H7 (cell line): ENCODE measurements at places on chromosomes 11 and 22.
A peak's percentile ranks its signal among the peaks of the same experiment; 100 is the strongest.

- DNase-seq, result no peak
Observed at GRCh38 chr22:28658448-28658847, 21.2 kb downstream of the TTC28 start.

- DNase-seq, result peak; percentile 53
Observed at GRCh38 chr11:123525097-123525496, 95.0 kb downstream of the GRAMD1B start.

DNA sequence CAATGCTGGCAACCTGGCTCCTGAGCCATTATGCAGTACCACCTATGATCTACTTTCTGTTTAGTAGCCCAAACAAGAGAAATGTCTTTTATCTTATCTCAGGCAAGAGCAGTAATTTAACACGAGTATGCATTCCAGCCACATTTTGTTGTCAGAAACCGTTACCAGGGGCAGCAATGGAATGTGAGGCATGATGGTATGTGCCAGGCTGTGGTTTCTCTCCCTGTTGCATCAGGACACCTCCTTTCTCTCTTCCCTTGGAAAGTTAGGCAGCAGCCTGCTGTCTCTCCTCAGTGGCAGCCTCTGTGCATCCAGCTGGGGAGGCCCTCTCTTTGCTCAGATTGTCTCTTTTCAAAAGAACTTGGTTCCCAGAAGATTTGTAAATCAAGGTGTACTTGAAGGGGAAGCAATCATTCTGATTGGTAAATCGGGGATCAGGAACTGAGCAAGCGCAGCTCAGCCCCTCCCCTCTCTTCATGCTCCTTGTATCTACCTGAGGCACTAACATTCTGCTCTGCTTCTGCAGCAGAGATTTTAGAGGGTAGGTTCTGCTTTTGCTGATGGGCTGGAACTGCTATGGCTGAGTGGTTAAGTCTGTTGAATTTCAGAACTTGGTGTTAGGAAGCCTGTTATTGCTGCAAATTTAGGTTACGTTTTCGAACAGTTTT is 229.2 kb downstream of the ADAMTS15 start:
- peak; percentile 38 for DNase-seq

DNA sequence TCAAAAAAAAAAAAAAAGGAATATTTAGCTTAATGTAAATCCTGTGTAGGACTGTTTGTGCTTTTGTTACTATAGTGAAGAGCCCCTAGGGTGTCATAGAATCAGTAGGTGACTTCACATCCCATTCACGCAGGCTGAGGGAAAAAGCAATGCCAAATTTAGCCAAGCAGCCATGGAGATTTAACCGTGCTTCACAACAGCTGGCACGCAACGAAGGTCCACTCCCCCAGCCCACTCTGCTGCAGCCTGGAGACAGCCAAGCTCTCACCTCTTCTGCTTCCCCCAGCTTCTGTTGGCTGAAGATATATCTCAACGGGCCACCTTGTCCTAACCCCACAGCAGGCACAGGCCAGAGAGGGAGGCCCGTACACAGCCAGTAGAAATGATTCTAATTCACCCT is 78.8 kb upstream of the BID start:
- no peak for DNase-seq

DNA sequence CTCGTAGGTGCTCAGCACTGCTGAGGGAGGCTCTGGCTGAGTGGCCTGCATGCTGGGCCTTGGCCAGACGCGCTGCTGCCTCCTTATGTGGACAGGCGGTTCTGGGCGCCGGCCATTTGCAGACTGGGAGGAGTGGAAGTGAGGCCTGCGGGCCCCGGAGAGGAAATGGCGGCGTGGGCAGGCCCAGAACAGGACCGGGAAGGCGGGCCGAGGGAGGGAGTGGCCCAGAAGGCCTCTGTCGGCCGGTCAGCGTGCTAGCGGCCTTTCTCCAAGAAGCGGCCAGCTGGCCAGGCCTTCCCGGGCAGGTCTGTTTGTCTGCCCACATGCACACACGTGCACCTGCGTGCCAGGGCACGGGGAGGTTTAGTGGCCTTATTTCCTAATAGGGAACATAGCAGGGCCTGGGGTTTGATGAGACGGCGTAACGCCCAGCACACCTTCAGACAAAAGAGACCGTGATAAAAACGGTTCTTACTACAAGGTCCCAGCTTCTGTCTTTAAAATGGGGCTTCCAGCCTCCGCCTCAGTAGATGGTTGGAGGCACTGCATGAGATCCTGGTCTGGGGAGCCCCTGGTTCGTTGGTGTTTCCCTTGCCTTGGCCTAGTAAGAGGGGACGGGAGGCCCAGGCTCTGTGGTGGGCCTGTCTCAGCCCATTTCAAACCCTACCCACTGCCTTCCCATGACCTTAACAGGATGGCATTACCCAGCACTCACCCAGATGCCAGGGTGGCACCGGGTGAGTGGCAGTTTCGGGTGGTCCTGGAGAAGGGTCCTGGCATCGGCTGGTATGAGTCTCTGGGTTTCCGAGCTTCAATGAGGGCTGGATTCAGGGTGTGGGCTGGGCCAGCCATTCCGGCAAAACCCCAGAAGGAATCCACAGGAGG is 65.1 kb upstream of the PPARA start:
- no peak for DNase-seq

GRCh38 chr11:109680127-109680526 is 258.1 kb downstream of the C11orf87 start:
- no peak for DNase-seq

DNA sequence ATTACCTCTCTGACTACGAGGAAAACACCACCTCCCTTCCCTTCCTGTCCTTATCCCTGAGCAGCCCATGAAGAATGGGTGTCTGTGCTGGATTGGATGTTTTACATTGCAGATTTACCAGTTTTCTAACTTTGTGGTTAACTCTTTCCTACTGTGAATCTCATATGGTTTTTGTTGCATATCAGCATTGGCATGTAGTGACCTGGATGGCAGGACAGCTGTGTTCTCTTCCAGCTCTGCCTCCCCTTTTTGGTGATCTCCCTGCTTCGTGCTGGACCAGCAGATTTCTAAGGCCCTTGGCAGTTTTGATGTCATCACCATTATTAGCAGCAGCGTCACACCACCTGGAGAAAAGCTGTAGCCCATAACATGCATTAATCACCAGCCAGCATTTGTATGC is 26.7 kb downstream of the OR6Q1 start:
- no peak for DNase-seq

- DNase-seq, result no peak
Observed at GRCh38 chr11:69317401-69318092, 23.6 kb downstream of the MYEOV start.

- no peak for DNase-seq
Observed at GRCh38 chr11:123323568-123323967, 106.5 kb upstream of the GRAMD1B start.

DNA sequence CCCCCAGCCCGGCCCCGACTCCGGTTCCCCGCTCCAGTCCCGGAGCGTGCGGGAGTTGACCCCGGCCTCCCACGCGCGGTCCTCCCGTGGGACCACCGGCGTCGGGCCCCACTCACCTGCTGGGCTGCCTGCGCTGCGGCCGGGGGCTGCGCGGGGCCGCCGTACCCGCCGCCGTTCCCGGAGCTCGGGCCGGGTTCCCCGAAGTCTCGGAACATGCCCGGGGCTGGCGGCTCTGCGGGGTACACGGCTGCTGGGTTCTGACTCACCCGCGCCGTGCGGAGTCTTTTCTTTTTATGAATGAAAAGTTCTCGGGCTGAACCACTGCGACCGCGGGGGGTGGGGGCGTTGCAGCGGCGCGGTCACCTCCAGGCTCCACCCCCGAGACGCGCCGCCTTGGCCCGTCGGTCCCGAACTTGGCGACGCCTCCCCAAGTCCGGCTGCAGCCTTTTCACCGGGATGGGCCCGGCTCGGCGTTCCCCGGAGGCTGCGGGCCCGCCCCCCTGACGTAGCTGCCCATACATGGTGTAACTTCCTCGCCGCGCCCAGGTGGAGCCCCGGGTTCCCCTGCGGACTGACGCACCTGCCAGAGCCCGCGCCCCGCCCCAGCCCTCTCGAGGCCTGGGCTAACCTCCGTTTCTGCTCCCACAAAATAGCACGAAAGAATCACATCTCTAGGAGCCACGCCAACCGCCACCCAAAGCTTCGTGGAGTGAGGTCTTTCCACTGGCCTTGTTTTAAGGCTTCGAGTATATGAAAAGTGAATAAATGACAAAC is at the start of gene FOSL1:
TSS of gene FOSL1 (minus strand) at position 264 of the 774 bp plus-strand sequence. CDS start at position 215, 49 bp downstream.
- DNase-seq, result peak; percentile 99

DNA sequence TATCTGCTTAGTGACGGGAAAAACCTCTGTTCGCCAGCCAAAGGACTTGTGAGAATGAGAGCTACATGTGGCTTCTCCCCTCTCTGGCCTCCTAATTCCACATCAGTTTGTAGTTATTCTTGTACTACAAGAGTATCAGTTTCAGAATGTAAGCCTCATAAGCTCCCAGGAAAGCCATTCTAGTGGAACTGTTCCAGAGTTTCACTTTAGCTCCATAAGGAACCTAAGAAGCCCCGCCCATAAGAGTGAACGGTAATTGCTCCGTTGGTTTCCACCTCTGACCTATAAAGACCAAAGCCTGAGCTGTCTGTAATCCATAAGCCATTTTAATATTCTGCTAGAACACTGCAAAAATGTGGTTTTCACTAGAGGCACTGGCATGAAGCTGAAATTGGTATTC is 53.0 kb downstream of the SIK3 start:
- no peak for DNase-seq

DNA sequence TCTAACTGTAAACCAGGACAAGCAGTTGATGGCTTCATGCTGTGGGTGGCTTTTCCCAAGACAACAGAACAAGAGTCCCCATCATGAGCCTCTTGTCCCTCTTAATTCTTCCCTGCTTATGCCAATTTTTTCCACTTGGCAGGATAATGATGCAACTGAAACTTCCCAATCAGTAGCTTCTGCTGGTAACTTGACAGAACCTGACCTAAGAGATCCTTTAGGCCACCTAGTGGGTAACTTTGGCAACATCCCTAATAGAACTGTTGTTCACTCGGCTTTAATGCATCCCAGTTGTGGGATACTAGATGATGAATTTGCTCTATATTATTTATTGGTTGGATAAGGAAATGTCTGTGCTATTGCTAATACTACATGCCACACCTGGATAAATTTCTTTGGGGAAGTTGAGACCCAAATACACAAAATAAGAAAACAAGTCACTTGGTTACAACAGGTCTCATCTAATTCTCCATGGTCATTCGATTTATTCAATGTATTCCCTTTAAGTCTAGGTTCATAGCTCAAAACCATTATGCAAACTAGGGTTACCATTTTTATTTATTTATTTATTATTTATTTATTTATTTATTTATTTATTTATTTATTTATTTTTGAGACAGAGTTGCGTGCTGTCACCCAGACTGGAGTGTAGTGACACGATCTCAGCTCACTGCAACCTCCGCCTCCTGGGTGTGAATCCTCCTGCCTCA is 41.4 kb upstream of the NFAM1 start:
- peak; percentile 58 for DNase-seq

DNA sequence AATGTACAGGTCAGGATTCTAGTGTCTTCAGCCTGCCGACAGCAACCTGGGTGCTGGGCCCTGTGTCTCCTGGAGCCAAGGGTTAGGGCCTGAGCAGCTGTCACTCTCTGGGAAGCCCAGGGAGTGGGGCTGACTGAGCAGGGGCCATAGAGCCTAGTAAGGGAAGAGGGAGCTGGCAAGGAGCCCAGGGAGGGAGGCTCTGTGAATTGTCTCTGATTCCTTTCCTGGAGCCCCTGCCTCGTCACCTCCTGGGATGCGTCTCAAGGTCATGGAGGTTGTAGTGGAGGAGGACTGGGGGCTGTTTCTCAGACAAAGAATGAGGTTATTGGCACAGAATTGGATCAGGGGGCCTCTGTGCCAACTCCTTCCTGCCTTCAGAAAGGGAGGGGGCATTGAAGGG is 11.8 kb downstream of the SOX10 start:
- no peak for DNase-seq

- no peak for DNase-seq
Observed at GRCh38 chr11:70402016-70402415, 3.7 kb downstream of the CTTN start.

GRCh38 chr11:123719452-123719851 is 22.0 kb downstream of the ZNF202 start:
- DNase-seq, result no peak

GRCh38 chr11:133133050-133133449 is 399.3 kb downstream of the OPCML start:
- DNase-seq, result no peak

GRCh38 chr11:31106968-31107576 is 262.5 kb downstream of the DCDC1 start:
- peak; percentile 22 for DNase-seq

DNA sequence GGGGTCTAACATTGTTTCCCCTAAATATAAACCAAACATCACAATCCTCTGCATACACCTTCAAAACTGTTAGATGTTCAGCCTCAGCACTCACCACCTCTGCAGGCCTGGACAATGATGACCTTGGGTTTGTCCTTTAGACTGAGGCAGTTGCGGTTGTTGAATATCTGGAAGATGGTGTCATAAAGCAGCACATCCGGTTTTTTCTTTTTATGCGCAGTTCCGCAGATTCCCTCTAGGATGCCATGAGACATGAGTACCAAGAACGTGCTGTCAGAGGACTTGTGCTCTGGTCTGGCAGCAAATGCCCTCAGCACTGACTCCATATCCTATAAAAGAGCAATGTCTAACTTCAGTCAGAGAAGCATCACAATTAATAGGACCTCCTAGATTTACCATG is 22.8 kb downstream of the CASP5 start:
- no peak for DNase-seq

GRCh38 chr11:72856065-72856464 is 41.9 kb downstream of the ATG16L2 start:
- no peak for DNase-seq

DNA sequence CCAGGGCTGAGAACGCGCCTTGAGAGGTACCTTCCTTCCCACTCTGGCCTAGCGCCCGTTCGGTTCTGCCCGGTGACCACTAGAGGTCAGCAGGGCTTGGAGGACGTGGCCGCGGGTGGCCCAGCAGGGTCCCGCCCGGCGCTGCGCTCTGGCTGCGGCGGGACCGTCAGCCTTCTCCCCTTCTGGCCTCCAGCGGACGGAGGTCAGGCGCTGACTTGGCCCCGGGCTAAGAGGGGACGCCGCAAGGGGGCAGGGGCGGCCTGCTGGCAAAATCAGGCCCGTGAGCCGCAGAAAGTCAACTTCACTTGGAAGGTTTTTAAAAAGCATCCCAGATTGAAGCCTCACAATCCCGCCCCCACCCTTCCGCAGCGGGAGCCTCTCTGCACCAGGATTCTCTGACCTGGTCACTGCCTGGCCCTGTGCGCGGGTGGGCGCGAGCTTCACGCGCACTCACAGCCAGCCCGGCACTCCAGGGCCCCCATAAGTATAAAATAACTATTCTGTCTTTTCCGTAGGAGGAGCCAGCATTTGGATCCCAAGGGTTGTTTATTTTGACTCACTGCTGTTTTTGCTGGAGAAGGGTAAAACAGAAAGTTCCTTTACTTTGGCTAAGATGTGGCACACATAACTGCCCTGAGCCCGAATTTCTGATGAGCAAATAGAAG is 23.2 kb upstream of the ZBTB16 start:
- DNase-seq, result peak; percentile 94
